ENCODE measurements at places on chromosomes 2 and 18.

DNA sequence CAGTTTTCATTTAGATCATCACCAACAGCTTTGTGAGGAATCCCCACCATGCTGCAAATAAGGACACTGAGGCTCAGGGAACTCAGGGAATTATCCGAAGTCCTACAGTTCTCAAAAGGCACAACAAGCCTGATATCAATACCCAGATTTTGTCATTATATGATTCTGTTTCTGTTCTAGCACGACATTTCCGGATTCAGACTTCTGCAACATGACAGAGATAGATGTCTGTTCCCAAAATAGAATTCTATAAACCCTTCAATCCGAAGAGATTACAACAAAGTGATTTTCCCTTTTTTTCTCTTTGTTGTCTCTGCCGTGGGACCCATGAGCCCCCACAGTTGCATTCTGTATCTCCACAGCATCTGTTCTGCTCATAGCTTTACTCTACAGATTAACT, 72.0 kb downstream of the DOCK10 start:
- no peak for DNase-seq

GRCh38 chr2:114057638-114058037, 167.7 kb downstream of the ACTR3 start:
- no peak for DNase-seq

DNA sequence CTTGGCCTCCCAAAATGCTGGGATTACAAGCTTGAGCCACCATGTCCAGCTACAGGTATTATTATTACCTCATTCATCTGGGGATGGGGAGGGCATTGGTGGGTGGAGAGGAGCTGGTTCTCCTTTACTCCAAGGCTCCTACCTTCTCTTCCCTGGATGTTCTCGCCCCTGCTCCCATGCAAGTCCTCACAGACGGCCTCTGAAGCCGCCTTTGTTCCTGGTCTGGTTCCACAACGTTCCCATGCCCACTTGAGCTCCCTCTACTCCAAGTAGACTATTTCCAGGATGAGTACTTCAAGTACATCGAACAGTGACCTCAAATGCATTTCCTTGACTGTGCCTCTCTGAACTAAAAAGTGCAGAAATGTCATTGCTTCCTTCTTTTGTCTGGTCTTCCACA, 3.2 kb upstream of the SLC20A1 start:
- no peak for DNase-seq

GRCh38 chr2:230866756-230867523, 2.2 kb downstream of the ITM2C start:
- no peak for DNase-seq

GRCh38 chr2:189514104-189514503, 66.5 kb downstream of the SLC40A1 start:
- no peak for DNase-seq

DNA sequence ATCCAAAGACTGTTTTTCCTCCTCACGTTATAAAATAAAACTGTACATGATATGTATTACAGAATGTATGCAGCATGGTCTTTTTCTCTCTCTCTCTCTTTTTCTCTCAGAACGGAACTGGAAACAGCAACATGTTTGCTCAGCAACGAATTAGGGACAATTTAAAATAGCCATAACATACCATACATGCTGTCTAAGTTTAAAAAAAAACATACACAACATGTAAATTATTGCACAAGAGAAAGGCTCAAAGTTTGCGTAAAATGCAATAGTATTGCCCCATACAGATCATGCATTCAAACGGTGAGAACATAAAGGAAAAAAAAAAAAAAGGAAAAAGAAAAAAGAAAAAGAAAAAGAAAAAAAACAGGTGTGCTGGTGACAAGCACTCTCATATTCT, 93.6 kb downstream of the BCL11A start:
- no peak for DNase-seq

DNA sequence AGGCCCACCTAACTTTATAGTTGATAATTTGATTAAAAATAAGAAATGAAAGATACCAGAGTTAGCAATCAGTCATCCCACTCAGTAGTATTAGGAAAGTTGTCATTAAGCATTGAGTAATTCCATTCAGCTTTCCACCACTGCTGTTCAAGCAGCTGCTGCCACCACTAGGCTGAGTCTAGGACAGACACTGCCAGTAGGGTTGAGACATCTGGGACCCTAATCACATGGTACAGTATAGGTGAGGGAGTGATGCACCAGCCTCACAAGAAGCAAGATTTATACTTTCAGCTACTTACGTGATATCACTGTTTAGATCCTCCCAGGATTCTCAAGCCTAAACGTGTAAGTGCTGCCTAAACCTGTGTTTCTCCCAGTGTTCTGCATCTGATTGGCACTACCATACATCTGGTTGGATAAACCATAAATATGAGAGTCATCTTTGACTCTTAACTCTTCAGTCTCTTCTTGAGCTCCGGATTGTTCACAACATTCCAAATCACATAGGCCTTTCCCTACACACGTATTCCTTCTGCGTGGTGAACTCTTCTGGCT, 3.2 kb downstream of the UBXN4 start:
- no peak for DNase-seq

DNA sequence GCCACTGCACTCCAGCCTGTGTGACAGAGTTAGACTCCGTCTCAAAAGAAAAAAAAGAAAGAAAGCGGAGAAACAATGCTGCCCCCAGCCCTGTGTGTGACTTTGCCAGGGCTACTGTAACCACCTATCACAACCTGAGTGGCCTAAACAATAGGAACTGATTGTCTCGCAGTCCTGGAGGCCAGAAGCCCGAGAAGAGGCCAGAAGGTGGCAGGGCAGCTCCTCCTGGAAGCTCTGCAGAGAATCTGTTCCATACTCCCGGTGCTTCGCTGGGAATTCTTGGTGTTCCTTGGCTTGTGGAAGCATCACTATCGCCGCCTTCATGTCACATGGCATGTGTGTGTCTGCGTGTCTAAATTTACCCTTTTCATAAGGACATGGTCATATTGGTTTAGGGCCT, 14.4 kb upstream of the RAB17 start:
- peak; percentile 44 for DNase-seq

DNA sequence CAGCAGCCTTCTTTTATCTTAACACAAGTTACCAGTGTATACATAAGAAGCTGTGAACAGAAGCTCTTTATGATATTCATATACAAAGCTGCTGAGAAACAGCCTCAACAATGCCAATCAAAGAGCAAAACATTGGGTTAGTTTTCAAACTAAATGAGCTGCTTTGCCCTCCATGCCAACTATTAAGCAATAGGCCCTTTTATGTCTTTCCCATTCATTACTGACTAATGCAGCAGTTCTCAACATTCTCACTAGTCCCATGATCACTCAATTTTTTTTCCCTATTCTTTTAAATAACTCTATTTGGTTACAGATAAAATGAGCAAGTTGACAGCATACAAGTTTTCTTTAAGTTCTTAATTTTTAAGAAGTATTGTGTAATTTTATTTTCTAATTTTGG, 57.9 kb upstream of the FRZB start:
- no peak for DNase-seq

GRCh38 chr2:41718705-41719104, 329.1 kb upstream of the PKDCC start:
- DNase-seq = no peak

- DNase-seq = no peak
Observed at GRCh38 chr2:219073413-219074129, 12.8 kb upstream of the IHH start.

DNA sequence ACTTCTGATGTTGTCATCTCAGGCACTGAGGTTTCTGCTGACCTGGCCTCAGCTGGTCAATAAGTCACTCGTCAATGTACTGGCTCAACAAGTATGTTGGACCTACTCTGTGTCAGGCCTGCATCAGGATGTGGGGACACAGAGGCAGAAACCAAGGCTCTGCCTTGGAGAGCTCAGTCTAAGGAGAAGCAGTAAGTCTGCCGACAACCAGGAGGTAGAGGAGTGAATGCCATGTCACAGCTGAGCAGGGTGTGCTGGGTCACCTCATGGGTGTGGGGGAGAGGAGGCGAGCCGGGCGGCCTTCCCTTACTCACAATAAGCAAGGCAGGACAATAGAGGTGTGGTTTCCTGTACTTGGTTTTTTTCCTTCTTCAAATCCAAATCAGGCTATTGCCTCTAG, 75.8 kb downstream of the COLEC12 start:
- no peak for DNase-seq

DNA sequence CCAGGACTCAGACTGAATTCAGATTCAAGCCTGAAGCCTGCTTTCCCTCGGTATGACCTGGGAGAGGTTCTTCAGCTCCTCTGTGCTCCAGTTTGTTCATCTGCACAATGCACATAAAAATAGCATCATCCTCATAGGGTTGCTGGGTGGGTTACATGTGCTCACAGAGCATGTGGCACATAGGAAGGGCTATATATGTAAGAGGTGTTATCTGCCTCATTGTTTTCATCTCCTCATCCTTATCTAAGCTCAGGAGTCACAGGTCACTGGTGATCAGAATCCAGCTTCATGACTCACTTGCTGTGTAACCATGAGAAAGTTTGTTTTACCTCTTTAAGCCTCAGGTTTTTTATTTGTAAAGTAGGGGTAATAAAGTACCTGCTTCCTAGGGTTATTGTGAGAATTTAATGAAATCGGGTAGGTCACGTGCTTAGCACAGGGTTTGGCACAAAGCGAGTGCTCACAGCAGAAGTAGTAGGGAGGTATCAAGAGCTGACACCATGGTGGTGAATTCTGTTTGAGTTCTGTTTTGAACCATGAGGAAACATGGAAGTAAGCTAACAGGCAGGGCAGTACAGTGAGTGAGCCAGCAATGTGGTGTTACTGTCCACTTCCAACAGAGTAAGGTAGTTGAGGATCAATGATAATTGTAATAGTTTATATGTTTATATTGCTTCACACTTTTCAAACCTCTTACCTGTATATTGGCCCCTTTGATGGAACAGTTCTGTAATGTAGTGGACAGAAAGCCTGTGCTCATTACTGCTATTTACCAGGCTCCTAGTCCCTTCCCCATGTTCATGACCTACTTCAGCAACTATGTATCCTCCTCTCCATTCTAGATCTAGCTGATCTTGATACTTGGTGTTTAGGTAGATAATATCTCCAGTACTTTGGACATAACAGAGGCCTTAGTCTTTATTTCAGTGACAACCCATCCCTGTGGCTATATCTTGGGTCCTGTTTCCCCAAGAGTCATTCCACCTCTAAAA, 141.4 kb upstream of the LTBP1 start:
- peak; percentile 91 for DNase-seq

DNA sequence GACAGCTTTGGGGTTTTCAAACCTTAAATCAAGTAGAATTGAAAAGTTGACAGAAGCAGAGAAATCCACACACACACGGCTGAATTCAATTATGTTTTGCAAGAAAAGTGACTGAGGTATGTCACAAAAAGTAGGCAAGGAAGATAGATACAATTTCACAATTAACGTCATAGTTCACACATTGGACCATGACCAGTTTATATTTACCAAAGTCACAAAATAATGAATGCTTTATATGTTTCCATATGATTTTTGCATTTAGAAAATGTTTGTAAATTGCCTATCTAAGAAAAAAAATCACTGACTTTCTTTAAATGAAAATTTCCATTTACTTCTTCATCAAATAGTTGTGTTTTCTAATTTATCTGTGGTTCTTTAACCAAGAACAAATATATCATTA, 29.4 kb upstream of the ZNF516 start:
- DNase-seq = no peak

- no peak for DNase-seq
Observed at GRCh38 chr2:85853499-85854165, 35.2 kb downstream of the ST3GAL5 start.

DNA sequence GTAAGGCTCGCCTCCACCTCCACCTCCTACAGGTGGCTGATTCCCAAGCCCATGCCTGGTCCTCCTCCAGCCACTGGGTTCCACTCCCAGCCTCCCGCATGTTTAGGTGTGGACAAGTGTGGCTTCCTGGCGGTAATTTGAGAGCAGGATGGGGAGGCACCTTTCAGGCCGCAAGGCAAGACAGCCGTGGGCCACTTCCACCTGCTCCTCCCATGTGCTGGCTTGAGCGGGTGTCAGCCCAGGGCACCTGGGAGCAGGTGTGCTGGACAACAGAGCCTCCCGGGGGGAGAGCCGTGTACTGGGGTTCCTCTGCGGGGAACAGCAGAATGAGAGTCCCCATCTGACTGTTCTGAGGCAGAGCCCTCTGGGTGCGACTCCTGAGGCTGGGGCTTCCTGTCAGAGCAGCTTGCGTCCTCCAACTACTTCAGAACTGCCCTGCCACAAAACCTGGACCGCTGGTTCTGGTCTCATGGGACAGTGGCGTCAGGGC, 83.9 kb downstream of the TPO start:
- no peak for DNase-seq

DNA sequence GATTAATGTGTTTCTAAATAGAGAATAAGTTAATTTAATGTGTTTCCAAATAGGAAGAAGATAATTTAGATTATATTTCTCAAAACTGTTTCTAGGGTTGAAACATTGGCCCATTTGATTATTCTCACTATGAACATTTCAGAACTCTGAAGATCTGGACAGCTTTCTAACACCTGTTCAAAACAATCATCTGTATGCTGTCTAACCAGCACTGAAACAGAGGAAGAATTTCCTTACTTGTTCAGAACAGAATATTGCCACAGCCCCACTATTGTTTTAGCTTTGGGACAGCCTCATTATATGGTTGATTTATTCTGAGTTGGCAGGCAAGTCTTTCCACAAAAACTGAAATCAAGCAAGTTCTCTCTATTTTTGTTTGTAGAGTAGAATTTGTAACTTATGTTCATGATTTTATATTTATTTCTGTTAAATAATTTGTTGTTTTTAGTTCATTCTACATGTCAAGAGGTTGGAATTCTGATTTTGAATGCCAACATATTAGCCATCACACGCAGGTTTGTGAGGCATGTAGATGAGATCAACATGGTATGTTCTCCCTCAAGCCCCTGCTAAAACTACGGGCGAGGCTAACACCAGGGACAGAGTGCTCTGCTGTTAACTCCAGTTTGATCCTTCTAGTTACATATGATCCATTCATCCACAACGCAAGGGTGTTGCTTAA, 11.2 kb downstream of the IL18RAP start:
- DNase-seq = no peak

DNA sequence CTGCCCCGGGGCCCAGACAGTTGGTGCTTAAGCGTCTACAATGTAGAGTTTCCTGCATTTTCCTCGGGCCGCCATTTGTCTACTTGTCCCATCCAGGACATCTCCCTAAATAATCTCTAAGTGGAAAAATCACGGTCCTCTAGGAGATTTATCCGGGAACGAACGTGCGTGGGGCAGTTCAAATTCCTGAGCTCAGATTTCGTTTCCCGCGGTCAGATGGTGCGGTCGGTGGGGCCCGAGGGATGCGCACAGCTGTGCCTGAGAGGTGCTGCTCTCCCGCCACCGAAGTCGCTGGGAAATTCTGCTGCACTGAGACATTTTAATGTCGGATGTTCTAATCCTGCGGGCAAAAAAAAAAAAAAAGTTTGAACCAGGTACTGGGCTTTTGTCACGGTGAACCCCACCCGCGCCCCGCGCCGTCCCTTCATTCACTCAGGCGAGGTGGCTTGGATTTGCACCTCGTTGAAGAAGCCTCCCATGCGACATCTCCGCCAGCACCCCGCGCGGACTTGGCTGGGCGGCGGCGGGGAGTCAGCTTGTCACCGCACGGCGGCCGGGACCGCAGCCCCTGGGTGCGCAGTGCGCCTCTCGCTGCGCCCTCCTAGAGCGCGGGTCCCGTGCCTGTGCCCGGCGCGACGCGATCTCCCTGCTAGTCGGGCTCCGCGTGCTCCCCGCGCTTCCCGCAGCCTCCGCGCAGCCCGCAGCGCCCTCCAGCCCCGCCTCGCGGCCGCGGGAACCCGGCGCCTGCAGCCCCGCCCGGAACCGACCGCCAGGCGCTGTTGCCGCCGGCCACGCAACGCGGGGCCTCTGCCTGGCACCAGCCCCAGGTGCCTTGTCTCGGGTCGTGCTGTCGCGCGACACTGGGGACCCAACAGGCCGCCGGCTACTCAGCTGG, 191.9 kb upstream of the TCF4 start:
- no peak for DNase-seq
